ENCODE measurements at places on chromosomes 3 and 15.

DNA sequence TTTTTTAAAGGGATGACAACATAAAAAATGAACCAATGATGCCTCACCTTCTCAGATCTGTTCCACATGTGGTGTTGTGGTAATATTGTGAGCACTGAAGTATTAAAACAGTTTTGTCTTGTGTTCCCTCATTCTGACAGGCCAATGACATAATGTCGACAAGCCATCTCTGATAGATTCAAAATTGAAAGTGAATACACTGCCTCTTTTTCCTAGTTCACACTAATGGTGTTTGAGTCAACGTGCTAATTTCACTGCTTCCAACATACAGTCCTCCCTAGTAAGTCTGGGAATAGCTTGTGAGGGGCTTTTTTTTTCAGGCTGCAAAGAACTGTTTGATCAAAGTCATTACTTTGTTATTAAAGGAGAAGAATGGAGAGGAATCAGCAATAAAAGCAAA lies 82.8 kb downstream of the ROBO2 start:
- DNase-seq, result no peak

GRCh38 chr3:58041826-58042324 lies 33.7 kb downstream of the FLNB start:
- no peak for DNase-seq

DNA sequence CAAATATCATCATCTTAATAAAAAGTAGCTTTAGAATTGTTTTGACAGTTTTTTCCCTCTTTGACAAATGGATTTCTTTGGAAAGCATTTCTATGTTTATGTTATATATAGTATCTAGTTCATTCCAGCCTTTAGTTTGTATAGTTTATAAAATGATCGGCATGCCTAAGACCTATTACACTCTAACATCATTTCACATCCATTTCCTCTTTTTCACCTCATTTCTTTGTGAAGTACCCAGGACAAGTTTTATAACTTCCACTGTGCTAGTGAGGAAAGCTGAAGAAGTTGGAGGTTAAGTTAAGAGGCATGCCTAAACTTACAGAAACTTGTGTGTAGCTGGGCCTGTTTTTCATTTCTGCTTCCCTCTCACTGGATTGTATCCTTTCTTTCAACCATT lies 178.4 kb downstream of the TP63 start:
- no peak for DNase-seq

DNA sequence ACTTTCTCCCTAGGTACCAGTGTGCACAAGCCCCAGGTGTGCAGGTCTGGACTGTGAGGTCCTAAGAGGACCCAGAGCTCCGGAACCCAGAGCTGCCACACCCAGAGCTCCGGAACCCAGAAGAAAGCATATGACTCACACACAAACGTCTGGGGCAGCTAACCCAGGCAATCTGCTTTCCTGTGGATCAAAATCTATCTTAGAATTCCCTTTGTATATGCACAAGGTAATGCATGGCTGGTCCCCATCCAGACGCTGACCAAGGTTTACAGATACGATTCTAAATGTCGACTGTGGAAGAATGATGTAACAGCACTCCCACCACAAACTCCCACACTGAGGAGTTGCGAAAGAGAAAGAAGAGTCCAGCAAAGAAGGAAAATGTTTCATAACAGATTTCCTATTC lies 15.7 kb downstream of the KCNMB2 start:
- no peak for DNase-seq

GRCh38 chr3:171186383-171186782 lies 159.9 kb upstream of the SLC2A2 start:
- no peak for DNase-seq
